ENCODE measurements at places on chromosomes 7 and 10. TPM values are rescaled to one million over a fixed set of nuclear protein-coding genes. Genes with fewer than 3 reads are reported as not detected.

The PNLIP gene
- not detected for total RNA-seq

DNA sequence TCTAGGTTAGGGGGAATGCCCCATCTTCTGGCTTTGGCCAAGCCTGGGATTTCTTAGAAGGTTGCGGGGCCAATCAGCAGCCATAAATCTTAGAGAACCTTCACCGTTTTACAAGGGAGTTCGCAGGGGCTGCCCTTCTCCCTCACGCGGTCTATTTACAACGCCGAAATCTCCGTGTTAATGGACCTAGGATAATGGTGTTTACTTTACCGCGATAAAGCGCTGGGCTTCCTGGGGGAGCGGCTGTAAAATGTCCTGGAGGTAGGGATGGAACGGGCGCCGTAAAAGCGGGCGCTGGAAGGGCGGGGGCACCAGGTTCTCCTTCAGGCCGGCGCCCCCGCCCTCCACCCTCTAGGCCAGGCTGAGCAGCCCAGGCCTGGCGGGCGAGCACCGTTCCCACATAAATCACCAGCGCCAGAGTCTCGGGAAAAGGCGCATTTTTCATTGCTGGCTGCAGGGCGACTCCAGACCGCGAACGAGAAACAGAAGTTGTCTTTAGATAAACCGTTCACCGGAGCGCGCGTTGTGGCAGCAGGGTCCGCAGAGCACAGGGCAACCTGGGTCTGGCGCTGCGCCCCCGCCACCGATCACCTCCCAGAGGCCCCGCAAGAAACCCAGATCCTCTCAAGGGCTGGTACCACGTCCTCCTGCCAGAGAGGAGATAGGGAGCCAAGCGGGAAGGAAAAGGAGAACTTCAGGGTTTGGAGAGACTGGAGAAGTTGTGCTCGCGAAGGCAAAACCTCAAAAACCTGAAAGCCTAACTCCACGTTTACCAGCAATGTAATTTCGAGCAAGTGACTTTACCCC lies 12.5 kb upstream of the NKX2-3 start:
- H3K36me3 ChIP-seq, result no peaks in the 10 kb centered on the region
- H3K27ac ChIP-seq, result no peak overlapping the region
- H3K4me1 ChIP-seq, result peaks cover 16% of the 10 kb centered on the region
- no peak for DNase-seq
- H3K27me3 ChIP-seq, result peaks cover 96% of the 10 kb centered on the region

- H3K27me3 ChIP-seq, result peaks cover 11% of the 10 kb centered on the region
- H3K4me1 ChIP-seq, result peaks cover 31% of the 10 kb centered on the region
- no peaks in the 10 kb centered on the region for H3K36me3 ChIP-seq
- no peak overlapping the region for H3K4me3 ChIP-seq
Measured at GRCh38 chr7:151424799-151425198, 15.0 kb upstream of the WDR86 start.

- no peaks in the 10 kb centered on the region for H3K36me3 ChIP-seq
- H3K27me3 ChIP-seq, result no peaks in the 10 kb centered on the region
- H3K4me1 ChIP-seq, result no peaks in the 10 kb centered on the region
- H3K27ac ChIP-seq, result no peak overlapping the region
Measured at GRCh38 chr10:111836064-111836463, 347.5 kb downstream of the GPAM start.

- H3K27ac ChIP-seq, result no peak overlapping the region
- H3K27me3 ChIP-seq, result no peaks in the 10 kb centered on the region
- no peak overlapping the region for H3K4me3 ChIP-seq
- no peaks in the 10 kb centered on the region for H3K4me1 ChIP-seq
Measured at GRCh38 chr7:125390981-125391380, 461.4 kb upstream of the POT1 start.

GRCh38 chr7:19560111-19560883 lies 148.5 kb downstream of the POLR1F start:
- no peak overlapping the region for H3K4me3 ChIP-seq
- no peaks in the 10 kb centered on the region for H3K36me3 ChIP-seq
- H3K27ac ChIP-seq, result no peak overlapping the region
- DNase-seq, result no peak
- no peaks in the 10 kb centered on the region for H3K4me1 ChIP-seq
- no peaks in the 10 kb centered on the region for H3K27me3 ChIP-seq

GRCh38 chr7:71325151-71325550 lies 193.2 kb downstream of the GALNT17 start:
- H3K27me3 ChIP-seq, result no peaks in the 10 kb centered on the region
- no peak overlapping the region for H3K27ac ChIP-seq
- H3K4me1 ChIP-seq, result no peaks in the 10 kb centered on the region
- no peak for DNase-seq

Measured in left lung (tissue), 14 donors.